ENCODE measurements at places on chromosomes 5 and 9. TPM values are rescaled to one million over a fixed set of nuclear protein-coding genes. Genes with fewer than 3 reads are reported as not detected.
A peak's percentile ranks its signal among the peaks of the same experiment; 100 is the strongest.

Gene ADAMTS12
- 7.1 TPM for total RNA-seq

Gene ORM2
- not detected for total RNA-seq

Gene DIRAS2
- total RNA-seq: 3.3 TPM

Gene PRLR
- 0.84 TPM for total RNA-seq

Gene ANGPTL2
- total RNA-seq: 64.1 TPM

Gene SHC3
- 1.1 TPM for total RNA-seq

Gene SNX18
- 49.4 TPM for total RNA-seq

DNA sequence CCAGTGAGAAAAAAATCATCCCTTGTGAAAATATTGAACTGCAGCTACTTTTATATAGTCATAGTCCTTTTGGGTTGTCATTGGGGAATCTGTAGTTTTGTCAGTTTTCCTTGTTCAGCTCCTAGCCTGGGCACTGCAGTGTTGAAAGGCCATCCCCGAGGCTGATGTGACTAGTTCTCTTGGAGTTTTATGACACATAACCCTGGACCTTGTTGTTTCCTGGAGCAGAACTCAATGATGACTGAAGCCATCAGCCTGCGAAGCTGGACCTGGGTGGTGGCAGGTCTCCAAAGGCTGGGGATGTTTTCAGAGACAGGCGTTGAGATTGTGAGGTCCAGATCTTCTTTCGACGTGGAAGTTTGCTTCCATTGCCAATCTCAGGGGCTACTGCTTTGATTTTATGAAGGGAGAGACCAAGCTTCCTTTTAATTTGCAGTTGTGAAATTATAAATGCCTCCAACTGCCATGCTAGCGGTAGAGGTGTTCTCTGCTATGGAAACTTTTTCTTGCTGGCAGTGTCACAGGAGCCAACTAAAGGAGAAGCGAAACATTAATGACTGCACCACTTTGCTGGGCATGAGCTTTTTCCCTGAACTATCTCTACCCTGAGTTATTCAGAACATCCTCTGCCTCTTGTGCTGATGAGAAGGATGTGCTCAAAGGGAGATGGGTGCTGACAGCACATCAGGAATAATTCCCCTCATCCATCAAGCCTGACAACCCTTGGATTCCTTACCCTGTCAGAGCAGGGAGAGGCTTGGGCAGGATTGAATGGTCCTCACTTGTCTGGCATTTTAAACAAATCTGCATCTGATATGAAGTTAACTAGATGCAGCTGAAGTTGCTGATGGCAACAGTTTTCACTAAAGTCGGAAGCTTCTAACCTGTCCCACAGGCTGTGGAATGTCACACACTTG lies 209.6 kb downstream of the MAST4 start:
- no peak overlapping the region for H3K27ac ChIP-seq
- H3K4me1 ChIP-seq: no peaks in the 10 kb centered on the region
- H3K4me3 ChIP-seq: no peak overlapping the region

DNA sequence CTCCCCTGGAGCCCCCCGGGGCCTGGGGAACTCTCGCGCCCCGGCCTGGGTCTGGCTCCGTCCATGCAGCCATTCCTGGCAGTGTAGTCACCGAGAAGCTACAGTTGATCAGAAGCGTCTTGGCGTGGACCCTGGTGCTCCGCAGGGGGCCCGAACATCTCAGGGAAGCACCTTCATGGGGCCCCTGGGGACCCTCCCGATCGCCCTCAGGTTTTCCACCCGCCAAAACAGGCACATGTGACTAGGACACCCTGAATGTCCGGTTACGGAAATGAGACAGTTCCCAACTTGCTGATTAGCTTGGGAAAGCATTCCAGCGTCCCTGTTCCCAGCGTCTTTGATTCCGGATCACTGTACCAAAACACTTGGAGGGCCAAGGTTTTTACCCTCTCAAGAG lies 472 bp downstream of the FBXO4 start:
- H3K36me3 ChIP-seq: no peaks in the 10 kb centered on the region
- DNase-seq: peak; percentile 28
- H3K27ac ChIP-seq: peak overlapping the region; percentile 97

GRCh38 chr5:93819668-93820067 lies 78.3 kb upstream of the POU5F2 start:
- H3K27me3 ChIP-seq: no peaks in the 10 kb centered on the region
- H3K27ac ChIP-seq: no peak overlapping the region
- H3K4me1 ChIP-seq: no peaks in the 10 kb centered on the region
- no peak for DNase-seq
- H3K36me3 ChIP-seq: peaks cover 10% of the 10 kb centered on the region
- no peak overlapping the region for H3K4me3 ChIP-seq

- no peaks in the 10 kb centered on the region for H3K4me1 ChIP-seq
- H3K36me3 ChIP-seq: no peaks in the 10 kb centered on the region
- H3K27ac ChIP-seq: no peak overlapping the region
- H3K27me3 ChIP-seq: no peaks in the 10 kb centered on the region
- DNase-seq: no peak
Observed at GRCh38 chr5:13251623-13252376, 692.7 kb downstream of the DNAH5 start.

GRCh38 chr9:70441622-70442021 lies 27.2 kb upstream of the KLF9 start:
- H3K4me3 ChIP-seq: no peak overlapping the region
- no peaks in the 10 kb centered on the region for H3K27me3 ChIP-seq
- no peaks in the 10 kb centered on the region for H3K36me3 ChIP-seq
- no peaks in the 10 kb centered on the region for H3K4me1 ChIP-seq
- DNase-seq: no peak

DNA sequence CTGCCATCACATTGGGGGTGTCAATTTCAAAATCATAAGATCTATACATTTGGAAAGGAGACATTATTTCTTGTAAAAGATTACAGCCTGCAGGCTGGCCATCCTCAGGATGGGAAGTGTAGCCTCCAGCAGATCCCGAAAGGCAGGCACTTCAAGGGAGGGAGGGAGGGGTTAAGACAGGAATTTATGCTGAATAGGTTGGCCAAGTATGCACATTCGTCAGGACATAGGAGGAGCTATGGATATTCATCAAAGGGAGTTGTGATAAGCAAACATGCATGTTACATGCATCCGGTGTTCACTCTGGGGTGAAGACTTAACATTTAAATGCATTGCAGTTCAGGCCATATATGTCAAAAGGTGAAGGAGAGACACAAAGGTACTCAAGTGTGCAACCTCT lies 119.4 kb downstream of the CEP120 start:
- no peaks in the 10 kb centered on the region for H3K4me1 ChIP-seq
- no peaks in the 10 kb centered on the region for H3K36me3 ChIP-seq
- H3K27ac ChIP-seq: no peak overlapping the region
- H3K27me3 ChIP-seq: no peaks in the 10 kb centered on the region
- H3K4me3 ChIP-seq: no peak overlapping the region
- DNase-seq: no peak

DNA sequence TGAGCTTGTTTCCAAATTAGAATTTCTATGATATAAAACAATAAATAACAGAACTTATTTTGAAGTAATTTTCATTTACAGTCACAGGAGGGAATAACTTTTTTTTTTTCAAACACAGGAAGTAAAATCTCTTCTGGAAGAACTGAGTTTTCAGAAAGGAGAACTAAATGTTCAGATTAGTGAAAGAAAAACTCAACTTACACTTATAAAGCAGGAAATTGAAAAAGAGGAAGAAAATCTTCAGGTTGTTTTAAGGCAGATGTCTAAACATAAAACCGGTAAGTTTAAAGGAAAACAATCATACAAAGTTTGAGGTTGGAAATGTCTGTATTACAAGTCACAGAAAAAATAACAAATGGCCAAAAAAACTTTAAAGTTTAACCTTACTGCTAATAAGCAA lies 41.6 kb downstream of the RAB14 start:
- no peaks in the 10 kb centered on the region for H3K27me3 ChIP-seq
- no peaks in the 10 kb centered on the region for H3K36me3 ChIP-seq
- DNase-seq: no peak
- no peak overlapping the region for H3K27ac ChIP-seq
- no peak overlapping the region for H3K4me3 ChIP-seq
- H3K4me1 ChIP-seq: no peaks in the 10 kb centered on the region

GRCh38 chr5:179296150-179296821 lies 49.0 kb downstream of the ADAMTS2 start:
- no peaks in the 10 kb centered on the region for H3K36me3 ChIP-seq
- no peak for DNase-seq
- H3K27me3 ChIP-seq: no peaks in the 10 kb centered on the region
- H3K4me3 ChIP-seq: no peak overlapping the region
- H3K4me1 ChIP-seq: no peaks in the 10 kb centered on the region

GRCh38 chr5:63400079-63400478 lies 562.2 kb downstream of the HTR1A start:
- no peaks in the 10 kb centered on the region for H3K36me3 ChIP-seq
- H3K27ac ChIP-seq: no peak overlapping the region
- H3K4me1 ChIP-seq: no peaks in the 10 kb centered on the region
- no peak for DNase-seq
- no peak overlapping the region for H3K4me3 ChIP-seq

DNA sequence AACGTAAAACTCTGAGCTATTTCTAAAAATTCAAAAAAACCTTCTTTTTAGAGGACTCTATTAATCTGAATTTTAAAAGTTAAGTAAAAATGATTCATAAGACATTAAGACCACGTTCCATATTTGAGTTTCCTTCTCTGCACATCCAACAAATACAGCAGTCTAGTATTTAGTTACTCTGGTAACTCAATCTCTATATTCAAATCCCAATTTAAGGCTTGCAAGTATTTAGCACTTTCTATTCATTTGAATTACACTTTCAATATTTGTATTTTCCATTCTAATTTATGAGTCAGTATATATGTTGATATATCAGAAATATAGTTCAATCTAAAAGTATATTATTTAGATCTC lies 17.7 kb downstream of the RFX3 start:
- no peak overlapping the region for H3K4me3 ChIP-seq
- H3K4me1 ChIP-seq: no peaks in the 10 kb centered on the region
- no peaks in the 10 kb centered on the region for H3K27me3 ChIP-seq

GRCh38 chr9:93531374-93531773 lies 45.0 kb upstream of the PHF2 start:
- no peaks in the 10 kb centered on the region for H3K36me3 ChIP-seq
- H3K27ac ChIP-seq: no peak overlapping the region
- no peaks in the 10 kb centered on the region for H3K27me3 ChIP-seq
- H3K4me1 ChIP-seq: no peaks in the 10 kb centered on the region

- H3K27me3 ChIP-seq: no peaks in the 10 kb centered on the region
- H3K4me1 ChIP-seq: no peaks in the 10 kb centered on the region
- no peak for DNase-seq
- no peak overlapping the region for H3K27ac ChIP-seq
- H3K4me3 ChIP-seq: no peak overlapping the region
Observed at GRCh38 chr9:76927540-76928240, 21.8 kb upstream of the PRUNE2 start.

DNA sequence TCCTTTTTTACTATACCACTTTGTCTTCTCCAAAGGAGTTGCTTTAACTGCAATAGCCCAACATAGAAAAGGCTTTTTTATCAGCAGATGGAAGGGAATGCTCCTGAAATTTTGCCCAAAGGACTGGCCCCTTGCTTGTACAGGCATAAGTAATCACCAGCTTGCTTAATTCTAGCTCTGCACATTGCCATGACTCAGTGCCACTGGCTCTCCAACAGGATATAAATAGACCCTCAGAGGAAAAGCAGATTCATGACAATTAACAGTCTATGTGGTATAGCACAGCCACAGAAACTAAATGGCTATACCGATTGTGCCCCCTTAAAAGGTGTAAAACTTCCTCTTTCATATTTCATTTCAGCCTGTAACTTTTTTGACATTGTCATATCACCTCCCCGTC lies 227.0 kb downstream of the ZNF608 start:
- H3K4me1 ChIP-seq: no peaks in the 10 kb centered on the region
- H3K4me3 ChIP-seq: no peak overlapping the region
- no peak overlapping the region for H3K27ac ChIP-seq
- no peaks in the 10 kb centered on the region for H3K36me3 ChIP-seq
- DNase-seq: no peak
- H3K27me3 ChIP-seq: no peaks in the 10 kb centered on the region

DNA sequence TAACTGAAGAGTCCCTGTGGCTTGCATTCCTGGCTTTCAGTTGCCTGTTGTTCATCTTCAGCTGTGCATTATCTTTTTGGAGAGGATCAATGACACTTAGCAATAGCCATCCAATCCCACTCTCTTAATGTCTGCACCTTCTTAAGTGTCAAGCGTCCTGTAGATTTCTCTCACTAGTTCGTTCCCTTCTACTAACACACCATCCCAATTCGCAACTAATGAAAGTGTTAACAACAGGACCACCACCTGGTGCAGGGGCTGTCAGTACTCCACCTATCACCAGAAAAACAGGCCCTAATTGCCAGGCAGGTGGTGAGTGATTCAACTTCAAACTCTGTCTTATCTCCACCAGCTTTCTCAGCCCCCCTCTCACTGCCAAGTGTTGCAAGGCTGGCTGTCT lies 169.4 kb upstream of the EFNA5 start:
- no peak overlapping the region for H3K4me3 ChIP-seq
- H3K4me1 ChIP-seq: no peaks in the 10 kb centered on the region
- no peak overlapping the region for H3K27ac ChIP-seq
- no peaks in the 10 kb centered on the region for H3K36me3 ChIP-seq
- no peak for DNase-seq
- H3K27me3 ChIP-seq: no peaks in the 10 kb centered on the region

GRCh38 chr5:56147106-56147505 lies 86.0 kb downstream of the ANKRD55 start:
- no peak overlapping the region for H3K27ac ChIP-seq
- H3K4me1 ChIP-seq: no peaks in the 10 kb centered on the region
- DNase-seq: no peak

DNA sequence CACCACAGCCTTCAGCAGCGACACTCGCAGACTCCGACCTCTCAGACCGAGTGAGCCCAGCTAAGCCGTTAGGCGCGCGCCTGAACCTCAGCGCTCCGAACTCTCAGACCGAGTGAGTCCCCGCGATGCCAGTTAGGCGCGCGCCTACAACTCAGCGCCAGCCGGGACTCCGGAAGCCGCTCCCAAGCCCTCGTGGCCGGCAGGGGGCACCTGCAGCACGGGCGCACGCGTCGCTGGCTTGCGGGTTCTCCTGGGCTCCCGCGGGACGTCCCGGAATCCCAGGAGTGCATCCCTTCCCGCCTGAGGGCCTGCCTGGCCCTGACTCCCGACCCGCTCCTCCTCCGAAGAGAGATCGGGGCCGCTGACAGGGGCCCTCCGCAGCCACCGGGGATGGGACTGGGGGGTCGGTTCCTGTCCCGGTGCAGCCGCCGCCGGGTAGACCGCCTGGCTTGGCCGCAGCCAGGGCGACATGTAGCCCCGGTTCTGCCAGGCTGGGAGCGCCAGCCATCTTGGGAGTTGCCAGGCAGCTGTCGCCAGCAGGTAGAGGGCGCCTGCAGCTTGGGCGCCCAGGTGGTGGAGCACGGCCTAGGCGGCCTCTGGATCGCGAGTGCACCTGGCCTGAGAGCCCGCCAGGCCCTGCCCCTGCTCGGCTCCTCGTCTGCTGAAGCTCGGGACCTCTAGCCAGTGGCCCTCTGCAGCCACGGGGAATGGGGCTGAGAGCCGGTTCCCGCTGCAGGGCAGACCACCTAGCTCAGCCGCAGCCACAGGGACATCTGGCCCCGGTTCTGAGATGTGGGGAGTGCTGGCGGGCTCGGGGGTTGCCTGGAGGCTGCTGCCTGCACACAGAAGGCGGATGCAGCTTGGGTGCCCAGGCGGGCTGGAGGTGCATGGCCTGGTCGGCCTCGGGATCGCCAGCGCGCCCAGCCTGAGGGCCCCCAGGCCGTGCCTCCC lies at the start of gene ANKRD18A:
Gene ANKRD18A (minus strand): TSS at position 114 of the 951 bp plus-strand sequence. CDS start 311 bp downstream, outside the sequence.
- H3K36me3 ChIP-seq: no peaks in the 10 kb centered on the region
- no peak within 1 kb of the TSS for H3K27ac ChIP-seq
- H3K4me1 ChIP-seq: peaks cover 18% of the 10 kb centered on the region
- DNase-seq: no peak

Data from tibial nerve (tissue), 4 donors.